Activated T-cell treated with anti-CD3 and anti-CD28 coated beads, Interleukin-2, amount 50 U/mL, for 4 hours (primary cell): ENCODE measurements at places on chromosomes 11 and 22. TPM values are rescaled to one million over a fixed set of nuclear protein-coding genes. Genes with fewer than 3 reads are reported as not detected.

The MMP26 gene
- total RNA-seq: not detected

The ARHGAP42 gene
- 0.35 TPM for total RNA-seq

The E2F8 gene
- 1.7 TPM for total RNA-seq

The NEFH gene
- total RNA-seq: 8.3 TPM

The ZFPL1 gene
- total RNA-seq: 37.1 TPM

The OR51E2 gene
- not detected for total RNA-seq

The GLB1L2 gene
- 8.3 TPM for total RNA-seq

The TP53AIP1 gene
- not detected for total RNA-seq

- DNase-seq: no peak
Measured at GRCh38 chr22:31567196-31567595, 70.9 kb downstream of the SFI1 start.

DNA sequence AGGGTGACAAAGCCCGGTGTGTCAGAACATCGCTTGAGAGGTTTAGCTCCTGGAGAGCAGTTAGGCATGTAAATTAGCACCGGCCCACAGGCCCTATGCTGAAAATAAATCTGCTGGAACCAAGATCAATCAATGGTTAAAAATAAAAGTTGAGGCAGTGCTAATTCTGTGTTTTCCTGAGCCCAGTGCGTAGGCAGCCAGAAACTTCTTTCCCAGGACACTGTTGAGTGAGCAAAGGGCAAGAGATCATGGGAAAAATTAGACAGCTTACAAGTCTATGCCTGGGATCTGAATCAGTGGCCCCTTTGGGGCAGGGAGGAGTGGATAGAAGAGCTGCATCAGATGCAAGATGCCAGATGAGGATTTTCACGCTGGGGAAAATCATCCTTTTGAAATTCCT lies 539.2 kb downstream of the BUD13 start:
- no peak for DNase-seq

DNA sequence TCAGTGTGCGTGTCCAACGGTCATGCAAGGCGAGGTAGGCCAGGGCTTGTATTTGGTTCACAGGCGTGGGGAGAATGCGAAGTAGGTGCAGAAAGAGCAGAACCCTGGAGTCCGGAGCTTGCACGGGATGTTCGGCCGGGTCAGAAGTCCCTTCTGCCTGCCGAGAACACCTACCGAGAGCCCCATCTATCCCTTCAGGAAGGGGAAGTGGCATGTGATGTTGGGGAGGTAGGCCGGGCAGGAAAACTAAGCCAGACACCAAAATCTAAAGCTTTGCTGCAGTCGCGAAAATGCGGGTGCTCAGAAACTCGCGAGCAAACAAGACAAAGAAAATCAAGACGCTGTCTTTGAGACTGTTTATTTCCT lies 435 bp upstream of the TAF6L start:
- DNase-seq: no peak

GRCh38 chr11:73559743-73560142 lies 38.2 kb downstream of the FAM168A start:
- DNase-seq: no peak

DNA sequence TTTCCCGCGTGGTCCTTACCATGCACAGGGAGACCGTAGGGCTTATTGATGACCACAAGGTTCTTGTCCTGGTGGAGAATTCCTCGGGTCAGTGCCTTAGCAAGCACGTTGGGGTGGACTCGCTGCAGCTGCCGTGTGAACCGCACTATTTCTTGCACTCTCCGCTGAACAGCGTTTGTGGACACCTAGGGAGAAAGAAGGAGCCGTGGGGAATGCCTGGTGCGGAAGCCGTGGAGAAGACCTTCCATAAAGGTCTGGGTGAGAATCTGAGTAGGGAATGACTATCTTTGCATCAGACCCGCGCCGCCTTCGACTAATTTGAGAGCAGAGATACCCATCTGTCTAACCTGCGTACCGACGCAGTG lies 597 bp downstream of the RPUSD4 start:
- no peak for DNase-seq

GRCh38 chr11:78961937-78962701 lies 387.5 kb upstream of the NARS2 start:
- DNase-seq: no peak

DNA sequence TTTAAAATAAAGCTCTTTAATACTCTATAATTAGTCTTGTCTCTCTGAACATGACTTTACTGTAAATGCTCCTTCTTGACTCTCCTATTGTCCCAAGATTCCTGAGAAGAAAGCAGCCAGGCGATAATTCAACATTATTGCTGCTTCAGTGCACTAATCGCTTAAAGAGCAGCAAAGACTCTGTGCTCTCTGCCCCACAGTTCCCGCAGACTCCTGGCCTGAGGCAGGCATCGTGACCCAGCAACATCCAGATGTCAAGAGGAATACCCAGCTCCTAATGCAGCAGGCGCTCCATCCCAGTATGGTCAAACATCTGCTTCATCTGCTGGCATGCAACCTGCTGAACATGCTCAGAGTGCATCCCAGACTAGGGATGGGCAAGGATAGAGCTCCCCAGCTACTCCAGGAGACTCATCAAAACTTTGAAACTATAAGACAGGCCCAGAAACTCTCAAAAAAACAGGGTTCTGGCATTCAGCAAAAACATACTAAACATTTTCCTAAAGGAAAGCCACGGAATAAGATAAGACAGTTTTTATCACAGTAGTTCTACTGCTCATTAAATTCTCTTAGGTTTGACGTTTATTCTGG lies 270.0 kb downstream of the SOX6 start:
- DNase-seq: no peak

DNA sequence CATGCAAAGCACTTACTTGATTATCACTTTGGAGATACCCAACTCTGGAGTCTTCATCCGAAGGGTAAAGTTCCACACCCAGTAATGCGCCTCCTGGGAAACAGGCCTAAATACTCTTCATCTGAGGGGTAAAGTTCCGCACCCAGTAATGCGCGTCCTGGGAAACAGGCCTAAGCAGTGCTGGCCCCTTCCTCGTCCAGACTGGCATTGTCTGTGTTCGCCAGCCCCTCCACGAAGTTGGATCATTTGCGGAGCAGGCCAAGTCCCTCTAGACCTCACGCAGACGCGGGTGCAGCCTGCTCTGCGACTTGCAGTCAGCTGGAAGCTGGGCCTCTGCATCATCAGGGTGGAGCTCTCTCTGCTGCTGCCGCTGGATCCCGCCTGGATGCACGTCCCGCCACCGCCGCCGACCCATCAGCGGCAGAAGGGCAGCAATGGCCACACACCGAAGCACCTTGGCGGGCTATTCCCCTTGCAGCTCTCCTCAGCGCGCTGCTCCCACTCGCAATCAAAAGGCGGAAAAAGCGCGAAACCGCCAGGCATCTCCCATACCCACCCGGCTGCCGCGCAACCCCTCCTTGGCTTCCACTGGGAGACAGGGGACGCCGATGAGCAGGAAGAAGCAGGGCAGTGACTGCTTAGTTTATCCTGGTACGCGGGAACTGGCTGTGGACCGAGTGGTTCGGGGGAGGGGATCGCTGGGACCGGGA lies 34.1 kb upstream of the GLYATL1 start:
- no peak for DNase-seq

DNA sequence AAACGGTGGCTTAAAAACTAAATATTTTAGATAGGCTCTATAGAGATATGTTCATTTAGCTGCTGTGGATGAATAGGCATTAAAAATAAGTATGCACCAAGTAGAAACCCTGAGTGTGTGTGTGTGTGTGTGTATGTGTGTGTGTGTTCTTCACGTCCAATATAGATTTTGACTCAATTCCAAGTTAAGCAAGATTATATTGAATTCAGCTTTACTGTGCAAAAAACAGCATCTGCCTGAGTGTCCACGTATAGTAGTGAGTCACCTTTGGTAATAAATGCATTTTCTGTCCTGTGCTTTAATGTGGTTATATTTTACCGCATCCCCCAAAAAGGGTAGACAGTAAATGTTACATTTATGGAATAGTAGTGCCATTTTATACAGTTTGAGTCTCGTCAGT lies 71.2 kb downstream of the PDHX start:
- DNase-seq: no peak

- no peak for DNase-seq
Measured at GRCh38 chr22:31055117-31055634, 25.9 kb upstream of the SMTN start.

DNA sequence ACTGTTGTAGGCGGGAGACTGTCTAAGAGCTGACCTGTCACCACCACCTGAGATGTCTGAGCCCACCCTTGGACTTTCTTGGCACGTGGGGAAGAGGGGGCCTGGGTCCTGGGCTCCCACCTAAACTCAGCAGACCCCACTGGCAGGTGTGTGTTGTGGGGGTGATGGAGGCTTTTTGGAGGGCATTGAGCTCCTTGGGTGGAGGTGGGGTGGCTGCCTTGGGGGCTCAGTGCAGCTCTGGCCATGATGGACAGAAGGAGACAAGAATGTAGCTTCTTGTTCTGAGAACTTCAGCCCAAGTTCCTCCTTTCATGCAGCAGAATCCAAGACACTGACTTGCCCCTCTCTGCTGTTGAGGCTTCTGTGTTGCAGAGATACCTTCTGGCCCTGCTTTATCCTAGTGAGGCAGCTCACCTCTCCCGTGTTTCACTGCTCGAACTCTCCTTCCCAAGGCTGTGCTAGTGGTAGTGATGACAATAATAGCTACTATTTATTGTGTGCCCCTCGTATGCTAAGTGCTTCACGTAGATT lies 116.6 kb upstream of the OR4B1 start:
- DNase-seq: no peak

DNA sequence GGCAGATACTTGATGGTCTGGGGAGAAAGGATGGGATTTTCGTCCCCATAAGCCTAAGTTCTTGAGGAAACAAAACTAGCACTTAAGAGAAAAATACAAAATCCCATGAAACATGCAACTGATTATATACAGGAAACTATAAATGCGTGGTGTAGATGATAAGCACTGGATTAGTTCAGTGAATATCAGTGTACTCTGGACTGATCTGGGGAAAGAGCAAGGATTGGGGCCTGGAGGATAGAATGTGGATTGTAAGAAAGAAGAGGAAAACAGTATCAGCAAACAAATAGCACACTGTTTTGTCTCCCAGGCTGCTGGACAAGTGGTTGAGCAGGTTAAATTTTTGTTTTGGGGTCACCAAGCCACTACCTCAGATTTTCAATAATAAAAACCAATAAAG lies 49.8 kb downstream of the DCUN1D5 start:
- DNase-seq: no peak

DNA sequence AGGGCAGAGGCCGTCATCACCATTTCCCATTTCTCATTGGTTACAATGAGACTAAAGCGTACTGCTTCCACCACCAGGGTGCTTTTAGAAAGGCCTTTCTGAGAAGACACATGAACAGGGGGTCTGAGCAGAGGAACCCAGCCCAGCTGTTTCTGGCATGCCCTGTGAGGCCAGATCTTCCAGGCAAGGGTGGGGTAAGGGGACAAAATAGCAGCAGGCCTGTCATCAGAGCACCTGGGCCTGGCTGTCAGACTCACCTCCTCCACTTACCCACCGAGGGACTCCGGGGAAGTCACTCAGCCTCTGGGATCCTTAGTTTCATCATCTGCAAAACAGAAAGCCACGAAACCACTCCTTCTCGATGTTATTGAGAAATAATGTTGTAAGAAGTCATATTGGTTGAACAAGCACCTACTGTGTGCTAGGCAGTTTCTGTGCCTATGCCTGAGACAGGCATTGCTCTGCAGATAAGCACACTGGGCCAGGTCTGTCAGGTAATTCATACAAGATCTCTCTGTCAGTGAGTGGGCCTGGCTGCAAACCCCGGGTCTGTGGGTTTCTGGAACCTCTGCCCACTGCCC lies 8.8 kb upstream of the WNT11 start:
- no peak for DNase-seq

DNA sequence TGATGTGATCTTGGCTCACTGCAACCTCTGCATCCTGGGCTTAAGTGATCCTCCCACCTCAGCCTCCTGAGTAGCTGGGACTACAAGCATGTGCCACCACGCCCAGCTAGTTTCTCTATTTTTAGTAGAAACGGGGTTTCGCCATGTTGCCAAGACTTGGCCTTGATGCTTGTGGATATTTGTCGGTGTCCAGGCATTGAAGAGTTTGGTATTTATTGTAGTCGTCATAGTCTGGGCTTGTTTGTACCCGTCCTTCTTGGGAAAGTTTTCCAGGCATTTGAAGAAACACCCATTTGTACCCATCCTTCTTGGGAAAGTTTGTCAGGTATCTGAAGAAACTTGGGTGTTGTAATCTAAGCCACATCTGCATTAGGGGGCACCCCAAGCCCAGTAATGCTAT lies 28.7 kb downstream of the FCHSD2 start:
- no peak for DNase-seq
